ENCODE measurements at places on chromosomes 4 and X. TPM values are rescaled to one million over a fixed set of nuclear protein-coding genes. Genes with fewer than 3 reads are reported as not detected.

The FAM133A gene
- 0.13 TPM for total RNA-seq

The TRPC5OS gene
- 0.15 TPM for total RNA-seq

- DNase-seq = no peak
These were observed 63.5 kb downstream of the EVC start for GRCh38 chr4:5774416-5775036.

The TMPRSS11F gene
- not detected for total RNA-seq

GRCh38 chrX:50691820-50692219 is 122.2 kb downstream of the SHROOM4 start:
- no peak for DNase-seq

DNA sequence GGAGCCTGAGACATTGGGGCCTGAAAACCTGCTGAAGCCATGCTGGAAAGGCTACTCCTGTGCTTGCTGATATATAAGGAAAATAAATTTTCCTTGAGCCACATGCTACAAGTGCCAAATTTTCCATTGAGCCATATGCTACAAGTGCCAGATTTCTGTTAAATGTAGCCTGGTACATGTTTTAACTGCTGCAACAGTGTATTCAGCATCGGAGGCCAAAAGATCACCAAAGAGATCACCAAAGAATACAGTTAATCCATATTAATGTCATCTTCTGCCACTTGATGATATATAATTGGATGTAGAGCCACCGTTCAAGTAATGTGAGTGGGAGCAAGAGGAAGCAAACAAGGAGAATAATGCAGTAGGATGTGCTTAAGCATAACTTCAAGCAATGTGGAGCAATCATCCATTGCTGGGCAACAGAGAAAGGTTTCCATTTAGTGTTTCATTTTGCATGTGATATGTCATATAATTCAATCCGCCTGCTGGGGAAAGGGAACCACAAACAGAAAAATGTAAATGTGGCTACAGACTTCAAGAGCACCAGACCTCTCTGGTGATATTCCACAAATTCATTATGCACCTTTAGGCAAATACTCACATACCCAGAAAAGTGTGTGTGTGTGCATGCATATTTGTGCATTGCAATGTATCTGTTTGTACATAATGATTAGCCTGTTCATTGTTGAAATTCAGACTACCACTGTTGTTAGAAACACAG is 295.9 kb downstream of the KCNIP4 start:
- no peak for DNase-seq

- no peak for DNase-seq
These were observed 16.9 kb downstream of the SH3RF1 start for GRCh38 chr4:169253904-169254303.

- DNase-seq = no peak
These were observed 329.5 kb upstream of the ZFP42 start for GRCh38 chr4:187666034-187666433.

- DNase-seq = no peak
These were observed 62.1 kb upstream of the LANCL3 start for GRCh38 chrX:37509349-37509748.

- DNase-seq = no peak
These were observed 145.2 kb downstream of the TET2 start for GRCh38 chr4:105291925-105292324.

DNA sequence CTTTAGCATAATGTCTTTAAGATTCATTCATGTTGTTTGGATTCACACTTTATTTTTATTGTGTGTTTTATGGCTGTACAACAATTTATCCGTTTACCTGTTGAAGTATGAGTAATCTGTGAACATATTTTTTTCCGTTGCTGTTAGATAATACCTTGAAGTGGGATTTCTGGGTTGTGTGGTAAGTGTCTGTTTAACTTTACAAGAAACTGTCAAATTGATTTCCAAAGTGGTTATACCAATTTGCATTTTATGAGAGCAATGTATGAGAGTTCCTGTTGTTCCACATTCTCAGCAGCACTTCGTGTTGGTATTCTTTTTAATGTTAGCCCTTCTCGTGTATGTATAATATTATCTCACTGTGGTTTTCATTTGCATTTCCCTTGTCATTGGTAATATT is 53.6 kb downstream of the USP53 start:
- DNase-seq = no peak

GRCh38 chr4:46123913-46124755 is at the start of gene GABRG1:
GABRG1 (minus strand) TSS chr4:46124054; CDS start chr4:46123913, 141 bp downstream.
- DNase-seq = no peak

GRCh38 chr4:102585329-102585728 is 84.2 kb downstream of the NFKB1 start:
- no peak for DNase-seq

The MYOZ2 gene
- total RNA-seq = 523 TPM

DNA sequence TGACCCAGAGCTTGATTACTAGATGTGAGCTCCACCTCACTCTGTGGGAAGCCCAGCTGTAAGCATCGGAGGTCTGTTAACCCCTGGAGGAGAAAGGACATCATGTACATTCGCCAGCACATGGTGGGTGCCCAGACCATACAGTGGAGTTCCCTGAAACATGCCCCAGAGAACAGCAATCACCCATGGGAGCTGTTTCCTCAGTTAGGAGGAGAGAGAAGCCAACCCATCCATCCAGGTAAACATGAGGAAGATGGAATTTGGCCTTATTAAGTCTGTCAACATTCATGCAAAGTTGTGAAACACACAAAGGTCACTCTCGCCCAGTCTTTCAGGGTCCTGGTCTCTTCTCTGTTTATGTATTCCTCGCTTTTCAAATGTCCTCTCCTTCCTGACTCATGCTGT is 354.7 kb downstream of the ANK2 start:
- DNase-seq = no peak

GRCh38 chr4:163473576-163473975 is at the start of gene TKTL2:
TKTL2 (minus strand) TSS chr4:163473754; CDS start chr4:163473734, 20 bp downstream.
- DNase-seq = no peak

DNA sequence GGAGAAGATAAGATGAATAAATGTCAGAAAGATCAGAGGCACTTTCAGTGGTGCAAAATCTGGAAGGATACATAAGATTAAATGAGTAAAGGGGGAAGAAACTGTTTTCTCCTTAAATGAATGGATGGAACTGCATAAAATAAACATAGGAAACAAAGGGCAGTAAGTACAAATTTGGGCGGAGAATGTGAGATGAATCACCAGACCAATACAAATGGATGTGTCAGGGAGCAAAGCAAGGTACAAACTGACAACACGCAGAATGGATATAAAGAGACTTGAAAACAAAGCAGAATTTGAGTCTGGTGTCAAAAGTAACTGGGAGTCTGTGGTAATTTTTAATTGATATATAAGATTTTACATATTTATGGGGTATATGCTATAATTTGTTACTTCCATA is 175.3 kb upstream of the PCDH18 start:
- DNase-seq = no peak

The ATOH1 gene
- total RNA-seq = not detected

DNA sequence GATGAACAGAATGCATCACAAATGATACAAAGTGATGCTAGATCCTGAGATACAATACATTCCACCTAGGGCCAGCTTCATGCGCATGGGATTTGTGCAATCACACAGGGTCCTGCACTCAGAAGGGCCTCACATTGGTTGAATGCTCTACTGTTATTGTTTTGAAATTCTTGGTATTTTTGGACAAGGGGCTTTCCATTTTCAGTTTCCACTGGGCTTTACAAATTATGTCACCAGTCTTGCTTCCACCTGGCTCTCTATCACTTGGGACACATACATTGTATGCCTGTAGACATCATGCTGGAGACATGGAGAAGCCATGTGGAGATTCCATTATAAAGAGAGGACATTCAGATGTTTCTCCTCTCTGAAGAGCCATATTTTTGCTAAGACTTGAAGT is 155.8 kb downstream of the NAA11 start:
- DNase-seq = no peak

DNA sequence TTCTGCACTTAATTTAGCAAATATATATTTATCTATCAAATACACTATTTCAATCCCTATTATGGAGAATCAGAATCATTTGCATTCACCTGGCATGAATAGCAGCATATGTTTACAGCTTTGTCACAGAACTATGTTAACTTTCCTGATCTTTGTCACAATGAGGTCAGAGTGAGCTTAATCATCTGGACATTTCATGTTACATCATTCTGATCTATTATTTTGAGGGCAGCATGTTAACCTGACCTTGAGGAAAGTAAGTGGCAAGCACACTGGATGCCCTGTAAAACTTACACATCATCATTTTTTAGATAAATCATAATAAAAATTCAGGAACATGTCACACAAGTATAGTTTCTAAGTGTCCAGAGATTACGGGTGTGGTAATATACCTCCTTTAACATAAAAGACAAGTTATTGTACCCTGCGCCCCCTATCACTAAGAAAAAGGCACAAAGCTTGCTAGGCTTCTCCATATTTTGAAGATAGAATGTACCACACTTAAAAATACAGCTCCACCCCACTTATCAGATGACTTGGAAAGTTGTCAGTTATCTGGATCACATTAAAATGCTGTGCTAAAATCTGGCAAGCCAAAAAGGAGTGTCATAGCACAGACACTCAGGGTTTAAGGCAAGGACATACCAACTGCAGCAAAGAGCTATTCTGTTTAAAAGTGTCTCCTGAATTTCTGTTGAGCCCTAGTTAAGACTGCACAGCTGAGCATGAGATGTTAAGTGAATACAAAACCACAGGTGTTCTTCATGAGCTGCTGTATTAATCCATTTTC is 182.7 kb upstream of the FAT4 start:
- no peak for DNase-seq

DNA sequence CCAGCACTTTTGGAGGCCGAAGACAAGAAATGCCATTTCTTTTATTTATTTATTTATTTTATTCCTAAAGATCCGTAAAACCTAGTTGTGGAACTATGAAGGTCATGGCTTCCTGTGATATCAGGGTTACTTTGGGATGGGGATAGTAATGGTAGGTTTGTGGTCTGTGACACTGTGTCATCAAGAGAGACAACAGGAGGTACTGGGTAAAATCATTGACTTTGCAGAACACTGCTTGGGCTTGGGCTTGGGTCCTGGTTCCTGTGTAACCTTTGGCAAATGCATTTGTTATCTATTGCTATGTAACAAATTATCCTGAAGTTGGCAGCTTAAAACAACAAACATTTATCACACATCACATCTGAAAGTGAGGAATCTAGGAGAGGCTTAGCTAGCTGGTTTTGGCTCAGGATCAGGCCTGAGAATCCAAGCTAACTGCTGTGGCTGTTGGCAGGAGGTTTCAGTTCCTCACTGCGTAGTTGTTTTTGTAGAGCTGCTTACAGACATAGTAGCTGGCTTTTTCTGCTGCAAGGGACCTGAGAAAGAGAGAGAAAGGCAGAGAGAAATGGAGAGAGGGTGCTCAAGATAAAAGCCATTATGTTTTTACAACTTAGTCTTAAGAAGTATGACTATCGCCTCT is 576.4 kb upstream of the SLIT2 start:
- no peak for DNase-seq

The ERCC6L gene
- total RNA-seq = 0.18 TPM

The SUPT20HL1 gene
- total RNA-seq = not detected

DNA sequence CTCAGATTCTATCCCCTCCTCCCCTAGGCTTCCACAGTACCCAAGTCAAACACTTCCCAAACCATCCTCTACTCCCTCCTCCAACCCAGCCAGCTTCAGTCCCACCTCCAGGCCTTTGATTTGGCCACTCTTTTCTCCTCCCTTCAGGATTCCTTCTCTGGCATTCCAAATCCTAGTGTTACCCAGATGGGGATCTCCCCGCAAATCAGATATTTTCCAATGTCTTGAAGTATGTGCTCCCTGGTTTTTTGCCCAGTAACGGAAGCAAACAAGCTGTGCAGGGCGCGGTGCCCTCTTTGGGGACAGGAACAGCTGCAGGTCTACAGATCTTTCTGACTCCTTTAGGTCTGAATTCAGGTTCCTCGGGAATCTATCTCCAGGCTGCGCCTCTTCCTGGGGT is 2.2 kb upstream of the SYN1 start:
- DNase-seq = no peak

GRCh38 chr4:69156913-69157312 is 57.6 kb downstream of the UGT2B11 start:
- DNase-seq = no peak

DNA sequence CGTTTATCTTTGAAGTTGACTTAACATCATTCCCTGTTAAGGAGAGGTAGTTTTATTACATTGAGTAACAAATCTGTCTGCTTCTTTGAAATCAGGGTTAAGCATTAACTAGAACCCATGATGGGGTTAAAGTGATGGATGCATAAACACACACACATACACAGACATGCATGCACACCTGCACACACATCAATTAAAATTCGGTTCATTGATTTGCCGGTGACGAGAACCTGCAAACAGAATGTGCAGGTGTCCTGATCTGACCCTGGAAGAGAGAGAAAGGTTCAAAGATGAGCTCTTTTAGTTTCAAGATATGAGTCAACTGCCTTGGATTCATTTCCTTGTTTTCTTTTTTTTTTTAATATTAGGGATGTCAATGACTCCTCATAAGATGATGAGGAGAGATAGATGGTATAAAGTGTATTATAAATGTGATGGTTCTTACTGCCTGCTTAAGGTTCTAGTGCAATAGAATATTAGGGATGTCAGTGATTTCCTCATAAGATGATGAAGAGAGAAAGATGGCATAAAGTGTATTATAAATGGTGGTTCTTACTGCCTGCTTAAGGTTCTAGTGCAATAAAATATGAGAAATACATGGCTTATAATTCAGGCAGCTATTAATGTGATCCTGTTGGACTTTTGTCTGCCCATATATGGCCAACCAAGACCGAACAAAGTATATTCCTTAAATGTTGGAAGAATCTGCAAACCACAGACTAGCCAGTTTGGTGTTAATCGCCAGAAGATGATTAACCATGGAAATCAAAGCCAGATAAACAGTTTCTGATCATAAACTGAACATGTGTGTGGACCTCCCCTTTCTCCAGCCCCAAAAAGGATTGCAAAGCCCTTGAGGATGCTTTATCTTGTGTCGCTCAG is 14.1 kb upstream of the CD99 start:
- DNase-seq = no peak

The PDE5A gene
- total RNA-seq = 8.9 TPM

GRCh38 chr4:86521373-86521969 is 72.6 kb upstream of the PTPN13 start:
- no peak for DNase-seq

The UGT2B15 gene
- not detected for total RNA-seq

DNA sequence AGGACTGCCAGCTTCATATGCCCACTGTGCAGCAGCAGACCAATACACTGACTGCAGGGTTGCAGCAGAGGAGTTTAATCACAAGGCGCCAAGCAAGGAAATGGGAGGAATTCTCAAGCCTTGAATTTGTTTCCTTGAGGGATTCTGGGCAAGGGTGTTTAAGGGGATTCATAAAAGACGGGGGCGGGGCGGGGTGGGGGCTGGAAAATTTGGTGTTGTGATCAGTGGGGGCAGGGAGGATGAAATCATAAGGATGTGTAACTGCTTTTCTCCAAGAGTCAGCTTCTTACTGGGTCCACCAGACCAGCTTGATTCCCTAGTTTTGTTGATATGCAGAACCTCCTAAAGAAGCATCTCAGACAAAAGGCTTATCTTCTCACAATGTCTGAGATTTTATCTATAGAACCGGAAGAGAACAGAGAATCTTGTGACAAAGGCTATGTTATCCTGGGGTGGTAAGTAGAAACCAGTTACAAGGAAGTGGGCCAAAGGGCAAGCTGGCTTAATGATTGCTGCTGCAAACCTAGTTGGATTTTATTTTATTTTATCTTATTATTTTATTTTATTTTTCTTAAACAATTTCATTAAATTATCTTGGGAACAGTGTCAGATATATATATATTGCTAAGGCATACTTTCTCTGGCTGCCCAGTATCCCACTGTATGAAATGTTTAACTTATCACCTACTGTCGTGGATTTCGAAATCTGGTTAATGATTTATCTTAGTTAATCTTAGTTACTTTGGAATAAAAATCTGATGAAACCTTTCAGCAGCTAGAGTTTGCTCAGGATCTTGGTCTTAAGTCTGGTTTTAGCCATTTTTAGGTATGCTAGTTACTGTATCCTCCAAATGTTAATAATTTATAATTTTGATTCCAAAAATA is 276.4 kb downstream of the RPA4 start:
- no peak for DNase-seq
